SK-N-DZ (cell line): ENCODE measurements at places on chromosomes 12 and 14.

DNA sequence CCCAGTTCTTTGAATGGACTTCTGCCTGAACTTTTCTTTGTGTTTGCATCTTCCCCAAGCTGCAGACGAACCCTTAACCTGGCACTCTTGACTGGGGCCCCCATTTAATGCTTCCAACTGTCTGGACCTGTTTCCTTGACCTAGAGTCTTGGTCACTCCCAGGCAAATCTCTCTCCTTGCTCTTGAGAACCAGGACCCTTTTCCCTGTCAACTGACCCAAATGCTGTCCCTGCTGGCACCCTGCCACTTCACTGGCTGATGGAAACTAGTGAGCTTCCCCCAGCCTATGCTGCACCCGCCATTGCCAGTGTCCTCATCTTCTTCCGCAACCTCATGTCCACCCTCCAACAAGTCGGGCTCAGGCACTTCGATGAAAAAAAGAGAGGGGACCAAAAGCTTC, 79.5 kb downstream of the PRIMA1 start:
- DNase-seq: no peak

DNA sequence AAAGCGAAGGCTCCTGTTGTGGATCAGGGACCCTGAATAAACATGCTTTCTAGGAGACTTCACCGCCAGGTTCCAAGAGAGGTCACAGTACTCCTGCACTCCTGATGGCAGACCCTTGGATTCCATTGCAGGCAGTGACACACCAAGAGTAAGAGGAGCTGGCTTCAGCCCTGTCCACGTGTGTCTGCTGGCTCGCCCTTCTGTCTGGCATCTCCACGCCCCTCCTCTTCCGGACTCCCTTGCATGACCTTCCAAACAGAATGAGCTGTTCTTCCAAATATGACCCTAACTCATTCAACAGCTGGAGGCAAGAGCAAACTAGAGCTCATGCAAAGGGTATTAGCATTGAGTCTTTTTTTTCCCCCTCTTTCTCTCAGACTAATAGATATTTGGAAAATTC, 233.0 kb upstream of the PLEKHG7 start:
- no peak for DNase-seq

- peak; percentile 71 for DNase-seq
These were observed 14.9 kb upstream of the IFT81 start for GRCh38 chr12:110109037-110109836.

DNA sequence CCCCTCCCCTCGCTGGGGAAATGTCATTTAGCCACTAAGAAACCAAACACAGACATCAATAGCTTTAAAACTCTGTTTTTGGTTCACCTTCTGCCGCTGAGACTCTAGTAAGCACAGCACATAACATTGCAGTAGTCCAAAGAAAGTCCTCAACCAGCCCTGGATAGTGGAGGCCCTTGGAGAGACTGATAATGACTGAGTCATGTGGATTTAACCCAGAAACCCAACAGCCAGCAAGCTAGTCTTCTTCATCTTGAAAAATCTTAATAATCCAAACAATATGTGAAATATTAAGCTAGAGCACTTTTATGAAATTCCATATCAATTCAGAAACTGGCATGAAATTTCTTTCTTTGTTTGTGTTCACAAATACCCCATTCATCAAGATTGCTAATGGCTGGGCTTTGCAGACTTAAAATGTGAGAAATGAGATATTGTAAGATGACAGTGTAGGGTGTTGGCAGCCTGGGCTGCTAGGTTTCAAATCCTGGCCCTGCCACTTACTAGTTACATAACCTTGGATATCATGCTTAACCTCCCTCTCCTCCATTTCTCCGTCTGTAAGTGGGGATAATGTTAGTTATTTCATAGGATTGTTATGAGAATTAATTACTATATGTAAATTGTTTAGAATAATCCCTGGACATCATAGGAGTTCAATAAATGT, 40.1 kb downstream of the RERG start:
- no peak for DNase-seq

GRCh38 chr14:62066304-62066703, 304.1 kb downstream of the SNAPC1 start:
- no peak for DNase-seq

DNA sequence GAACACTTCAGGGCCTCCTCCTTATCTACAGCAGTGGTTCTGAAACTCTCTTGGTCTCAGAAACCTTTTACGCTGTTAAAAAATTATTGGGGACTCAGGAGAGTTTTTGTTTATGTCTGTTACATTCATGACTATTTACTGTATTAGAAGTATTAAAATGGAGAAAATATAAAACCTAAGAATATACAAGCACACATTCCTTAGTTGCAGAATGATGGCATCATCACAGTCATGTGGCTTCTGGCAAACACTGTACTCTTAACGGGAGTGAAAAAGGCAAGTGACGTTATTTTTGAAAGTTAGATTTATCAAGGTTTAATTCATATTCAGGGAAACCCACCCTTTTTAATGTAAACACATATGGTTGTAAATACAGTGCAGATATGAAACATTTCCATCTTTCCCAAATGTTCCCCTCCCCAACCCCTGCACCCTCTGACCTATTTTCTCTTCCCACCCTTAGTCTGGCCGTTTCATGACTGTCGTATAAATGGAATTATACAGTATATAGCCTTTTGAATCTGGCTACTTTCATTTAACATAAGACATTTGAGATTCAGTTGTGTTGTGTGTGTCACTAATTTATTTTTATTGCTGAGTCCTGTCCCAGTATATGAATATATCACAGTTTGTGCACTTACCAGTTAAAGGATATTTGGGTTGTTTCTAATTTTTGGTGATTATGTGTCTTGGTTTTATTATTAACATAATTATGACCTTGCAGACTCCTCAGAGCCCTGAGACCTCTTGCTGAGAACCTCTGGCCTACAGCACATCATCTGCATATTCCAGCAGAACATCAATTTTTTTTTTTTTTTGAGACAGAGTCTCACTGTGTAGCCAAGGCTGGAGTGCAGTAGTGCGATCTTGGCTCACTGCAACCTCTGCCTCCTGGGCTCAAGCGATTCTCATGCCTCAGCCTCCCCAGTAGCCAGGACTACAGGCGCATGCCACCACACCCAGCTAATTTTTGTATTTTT, 457.0 kb downstream of the PCNX1 start:
- DNase-seq: no peak

- DNase-seq: no peak
These were observed 2.1 kb upstream of the LGALS3 start for GRCh38 chr14:55126932-55127459.
